T-helper 2 cell treated with Interferon-gamma antibody and Interleukin-4, amounts not matched to agents 5 μg/mL and 100 μg/mL, for 36 hours (primary cell): ENCODE measurements at places on chromosomes 2 and 18.

DNA sequence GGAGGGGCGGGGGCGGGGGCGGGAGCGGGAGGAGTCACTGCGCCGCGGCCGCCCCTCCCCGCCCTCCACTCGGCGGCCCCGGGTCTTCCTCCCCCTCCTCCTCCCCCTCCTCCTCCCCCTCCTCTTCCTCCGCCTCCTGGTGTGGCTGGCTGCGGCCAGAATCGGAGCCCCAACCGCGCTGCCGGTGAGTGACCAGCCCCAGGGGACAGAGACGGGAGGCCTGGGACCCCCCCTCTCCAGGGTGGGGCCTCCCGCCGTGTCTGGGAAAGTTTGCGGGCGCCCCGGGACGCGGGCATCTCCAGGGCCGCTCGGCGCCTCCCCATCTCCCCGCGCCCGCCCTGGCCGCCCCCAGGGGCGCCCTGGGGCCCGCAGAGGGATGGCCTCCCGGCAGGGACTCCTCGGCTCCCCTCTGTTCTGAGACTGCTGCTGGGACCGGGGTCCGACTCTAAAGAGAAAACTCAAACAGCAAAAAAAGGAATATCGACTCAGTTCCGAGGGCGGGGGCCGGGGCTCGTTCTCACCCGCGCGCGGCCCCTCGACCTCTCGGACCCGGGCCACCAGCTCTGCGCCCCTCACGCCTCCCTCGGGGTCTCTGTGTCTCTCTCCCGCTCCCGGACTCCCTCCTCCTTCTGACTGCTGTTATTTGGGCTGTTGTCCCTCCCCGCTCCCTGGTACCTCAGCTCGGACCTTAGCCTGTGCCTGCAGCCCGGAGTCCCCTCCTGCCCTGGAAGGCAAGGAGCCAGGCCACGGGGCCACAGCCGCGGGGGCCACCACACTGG lies at the start of gene STON1:
Gene STON1, plus strand, starts transcription at position 122 of the 779 bp plus-strand sequence. CDS start 50,480 bp downstream, outside the sequence.
- DNase-seq, result peak; percentile 8

GRCh38 chr18:9612215-9612830 lies 2.0 kb downstream of the PPP4R1 start:
- DNase-seq, result no peak

DNA sequence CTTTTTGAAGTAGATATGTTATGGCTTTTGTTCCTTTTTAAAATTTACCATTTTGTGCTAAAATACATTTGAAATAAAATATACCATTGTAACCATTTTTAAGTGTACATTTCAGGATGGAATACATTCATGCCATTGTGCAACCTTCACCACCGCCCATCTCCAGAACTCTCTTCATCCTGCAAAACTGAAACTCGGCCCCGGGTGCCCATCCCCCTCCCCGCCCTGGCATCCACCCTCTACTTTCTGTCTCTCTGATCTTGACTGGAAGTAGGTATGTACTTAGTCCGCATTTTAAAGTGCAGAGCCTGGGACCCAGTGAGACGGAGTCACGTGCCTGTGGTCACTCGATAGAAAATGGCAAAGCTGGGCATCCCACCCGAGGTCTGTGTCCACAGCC lies 45.6 kb downstream of the DIPK1C start:
- no peak for DNase-seq

GRCh38 chr2:127355407-127356008 lies 32.3 kb downstream of the MAP3K2 start:
- no peak for DNase-seq

- DNase-seq, result no peak
These were observed 128.3 kb downstream of the AFF3 start for GRCh38 chr2:100013892-100014677.

DNA sequence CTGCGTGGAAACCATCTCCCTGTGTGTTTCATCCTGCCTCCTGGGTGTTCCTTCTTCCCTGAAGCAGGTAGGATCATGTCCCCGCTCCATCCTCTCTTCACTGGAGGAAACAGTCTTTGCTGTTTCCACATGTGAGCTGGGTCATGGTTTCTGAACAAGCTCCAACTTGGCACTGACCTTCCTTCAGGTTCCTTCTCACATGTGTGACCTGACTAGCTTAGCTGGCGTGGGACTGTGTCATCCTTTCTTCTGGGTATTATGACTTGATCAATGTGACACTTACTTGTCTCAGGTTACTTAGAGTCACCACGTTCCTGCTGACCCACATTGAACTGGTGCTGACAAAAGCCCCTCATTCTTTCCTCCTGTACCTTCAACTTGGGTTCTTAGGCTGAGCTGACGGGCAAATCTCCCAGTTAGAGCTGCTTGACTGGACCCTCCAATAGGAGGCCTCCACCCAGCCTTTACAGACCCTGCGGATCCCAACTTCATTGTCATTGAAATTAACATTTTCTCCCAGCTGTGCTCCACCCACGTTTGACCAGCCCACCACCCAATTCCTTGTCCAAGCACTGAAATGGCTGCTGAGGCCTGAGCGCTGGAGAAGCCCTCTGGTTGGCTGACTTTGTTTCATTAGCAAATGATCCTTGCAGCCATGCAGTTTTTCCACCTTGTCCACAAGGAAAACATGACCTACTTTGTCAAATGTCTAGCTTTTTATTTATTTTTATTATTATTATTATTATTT lies 128.1 kb downstream of the DDX1 start:
- no peak for DNase-seq

DNA sequence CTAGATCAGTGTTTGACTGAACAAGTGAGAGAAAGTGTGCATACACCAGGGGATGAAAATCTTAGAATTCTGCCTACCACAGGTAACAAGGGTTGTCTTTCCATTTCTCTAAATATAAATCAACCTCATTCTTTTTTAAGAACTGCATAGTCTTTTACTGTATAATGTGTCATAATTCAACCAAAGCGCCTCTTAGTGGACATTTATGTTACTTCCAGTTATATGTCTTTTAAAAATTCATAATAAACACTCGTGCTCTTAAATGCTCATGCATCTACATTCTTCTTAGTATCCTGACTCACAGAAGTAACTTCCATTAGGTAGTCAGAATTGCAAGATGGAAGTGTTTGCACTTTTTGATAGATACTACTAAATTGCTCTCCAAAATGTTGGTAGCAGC lies 76.2 kb downstream of the CHRNA1 start:
- no peak for DNase-seq

DNA sequence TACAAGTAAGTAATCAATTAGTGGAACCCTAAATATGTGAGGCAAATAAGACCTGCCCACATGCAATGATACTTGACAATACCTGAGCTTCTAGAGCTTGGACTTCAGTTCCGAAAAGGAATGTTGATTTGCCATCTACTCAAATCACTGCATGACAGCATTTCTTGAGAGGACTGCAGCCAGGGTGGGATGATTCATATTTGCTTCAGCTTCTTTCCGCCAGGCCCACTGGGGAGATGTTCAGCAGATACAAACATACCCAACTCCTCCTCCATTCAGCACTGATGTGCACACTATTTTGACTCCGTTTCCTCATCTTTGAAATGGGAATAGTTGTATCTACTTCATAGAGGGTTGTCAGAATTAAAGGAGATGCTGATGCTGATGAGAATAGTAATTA lies 28.8 kb upstream of the TMEM177 start:
- no peak for DNase-seq

GRCh38 chr2:37365669-37366068 lies 21.2 kb downstream of the QPCT start:
- peak; percentile 41 for DNase-seq
